HCEC 1CT (cell line): ENCODE measurements at places on chromosomes 5 and 9.

DNA sequence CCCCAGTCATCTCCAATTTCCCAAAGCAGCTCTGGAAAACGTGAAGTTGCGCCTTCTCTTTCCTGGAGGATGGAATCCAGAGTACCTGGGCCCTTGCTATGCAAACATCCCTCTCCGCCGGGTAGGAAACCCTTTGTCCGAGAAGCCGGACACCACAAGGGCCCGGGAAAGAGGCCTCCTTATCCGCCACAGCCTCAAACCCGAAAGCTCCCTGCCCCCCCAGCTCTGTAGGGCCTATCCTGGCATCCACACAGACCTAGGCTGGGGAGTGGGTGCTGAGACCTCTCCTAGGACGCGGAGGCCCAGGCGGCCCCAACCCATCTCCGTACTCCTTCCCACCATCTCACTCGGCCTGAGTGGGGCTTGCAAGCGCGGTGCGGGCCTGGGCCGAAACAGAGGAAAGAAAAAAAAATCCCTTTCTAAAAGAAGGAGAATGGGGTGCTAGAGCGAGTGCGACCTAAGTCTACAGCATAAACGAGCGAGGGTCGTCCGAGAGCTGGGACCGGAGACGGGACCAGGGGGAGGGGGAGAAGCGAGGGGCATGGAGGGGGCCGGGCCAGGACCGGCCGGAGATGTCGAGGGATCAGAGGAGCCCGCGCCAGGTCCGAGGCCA, 624 bp downstream of the FBXW11 start:
- peak; percentile 32 for DNase-seq

DNA sequence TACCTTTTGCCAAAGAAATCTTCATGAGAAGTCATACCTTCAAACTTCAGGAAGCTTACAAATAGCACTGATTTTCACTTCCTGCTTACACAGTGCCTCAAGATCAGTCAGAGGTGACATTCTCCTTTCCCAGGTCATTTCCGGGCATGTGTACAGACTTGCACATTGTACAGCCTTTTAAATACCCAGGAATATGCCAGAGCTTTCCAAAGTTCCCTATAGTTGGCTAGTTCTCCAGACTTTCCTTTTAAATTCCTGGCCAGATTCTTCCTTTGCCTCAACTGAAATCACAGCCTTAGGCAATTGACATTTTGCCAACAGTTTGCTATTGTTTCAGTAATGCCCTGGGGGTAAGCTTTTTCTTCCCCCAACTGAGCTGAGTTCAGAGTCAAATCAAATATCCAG, 47.2 kb downstream of the RFX3 start:
- DNase-seq, result no peak

GRCh38 chr5:135705141-135705631, 126.4 kb upstream of the CXCL14 start:
- peak; percentile 20 for DNase-seq

- DNase-seq, result no peak
Measured at GRCh38 chr5:76717222-76718083, 1.5 kb downstream of the F2R start.

- DNase-seq, result peak; percentile 75
Measured at GRCh38 chr9:108565651-108566378, 290.0 kb downstream of the ACTL7B start.

DNA sequence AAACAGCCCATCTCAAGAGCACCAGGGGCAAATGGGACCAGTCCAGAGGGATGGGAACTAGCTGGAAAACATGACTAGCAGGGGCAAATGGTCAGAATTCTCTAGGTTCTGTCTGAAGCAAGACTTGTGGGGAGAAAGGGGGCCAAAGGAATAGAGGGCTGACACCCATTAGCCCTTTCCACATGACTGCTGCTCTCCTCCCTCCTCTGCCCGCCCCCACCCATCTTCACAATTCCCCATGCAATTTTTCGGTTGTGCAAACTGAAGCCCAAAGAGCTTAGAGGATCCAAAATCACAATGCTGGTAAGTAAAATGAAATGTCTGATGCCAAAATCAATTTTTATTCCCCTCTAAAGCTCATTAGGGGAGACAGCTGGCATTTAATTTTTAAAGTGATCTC, 207.1 kb downstream of the DCP2 start:
- no peak for DNase-seq

- no peak for DNase-seq
Measured at GRCh38 chr5:10543585-10544040, 20.3 kb upstream of the ANKRD33B start.

DNA sequence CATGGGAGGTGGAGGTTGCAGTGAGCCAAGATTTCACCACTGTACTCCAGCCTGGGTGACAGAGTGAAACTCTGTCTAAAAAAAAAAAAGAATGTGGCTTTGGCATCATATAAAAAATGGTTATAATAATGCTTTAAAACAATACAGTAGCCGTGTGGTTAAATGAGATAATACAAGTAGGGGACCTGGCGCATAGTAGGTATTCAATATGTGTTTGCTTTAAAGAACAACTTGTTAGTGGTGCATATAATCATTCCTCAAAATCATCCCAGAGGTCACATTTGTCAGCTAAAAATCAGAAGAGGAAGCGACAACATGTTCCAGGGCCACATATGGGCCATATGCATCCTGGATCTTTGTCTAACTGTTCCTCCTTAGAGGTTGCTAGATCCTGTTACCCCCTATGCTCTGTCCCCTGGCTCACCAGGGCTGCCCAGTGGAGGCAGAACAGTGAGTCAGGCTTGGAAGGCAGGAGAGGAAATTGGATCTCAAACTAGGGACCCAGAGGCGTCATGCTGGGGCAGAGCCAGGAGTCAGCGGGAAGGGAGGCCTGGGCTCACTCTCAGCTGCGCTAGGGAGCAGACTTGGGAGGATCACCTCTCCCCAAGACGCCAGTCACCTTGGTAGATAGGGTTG, 27.7 kb downstream of the LHX6 start:
- DNase-seq, result no peak
